ENCODE measurements at places on chromosomes 16 and 17.

GRCh38 chr16:47019568-47019967 is 46.1 kb upstream of the DNAJA2 start:
- DNase-seq: no peak

DNA sequence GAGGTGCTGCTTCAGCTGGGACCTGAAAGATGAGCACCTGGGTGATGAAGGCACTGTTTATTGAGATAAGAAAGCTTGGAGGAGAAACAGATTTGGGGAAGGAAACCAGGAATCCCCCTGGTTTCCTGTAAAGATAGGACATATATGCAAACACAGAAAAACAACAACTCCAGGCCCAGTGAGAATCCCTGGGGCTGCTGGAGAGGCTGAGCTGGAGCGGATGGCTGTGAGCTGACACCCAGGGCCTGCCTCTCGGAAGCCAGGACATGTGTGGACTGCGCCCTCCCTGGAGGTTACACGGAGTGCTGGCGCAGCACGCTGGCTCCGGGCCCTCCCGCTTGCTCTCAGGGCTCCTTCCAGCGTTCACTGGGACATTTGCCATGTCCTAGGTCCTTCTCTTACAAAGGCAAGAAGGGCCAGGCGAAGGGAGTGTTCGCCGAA is 57.5 kb downstream of the CYB5B start:
- DNase-seq: no peak

- DNase-seq: no peak
These were observed 1.5 kb downstream of the GAS7 start for GRCh38 chr17:10196941-10197340.

GRCh38 chr17:80729761-80730160 is 185.1 kb downstream of the RPTOR start:
- no peak for DNase-seq

- DNase-seq: no peak
These were observed 1.7 kb downstream of the AOC2 start for GRCh38 chr17:42845918-42846593.

DNA sequence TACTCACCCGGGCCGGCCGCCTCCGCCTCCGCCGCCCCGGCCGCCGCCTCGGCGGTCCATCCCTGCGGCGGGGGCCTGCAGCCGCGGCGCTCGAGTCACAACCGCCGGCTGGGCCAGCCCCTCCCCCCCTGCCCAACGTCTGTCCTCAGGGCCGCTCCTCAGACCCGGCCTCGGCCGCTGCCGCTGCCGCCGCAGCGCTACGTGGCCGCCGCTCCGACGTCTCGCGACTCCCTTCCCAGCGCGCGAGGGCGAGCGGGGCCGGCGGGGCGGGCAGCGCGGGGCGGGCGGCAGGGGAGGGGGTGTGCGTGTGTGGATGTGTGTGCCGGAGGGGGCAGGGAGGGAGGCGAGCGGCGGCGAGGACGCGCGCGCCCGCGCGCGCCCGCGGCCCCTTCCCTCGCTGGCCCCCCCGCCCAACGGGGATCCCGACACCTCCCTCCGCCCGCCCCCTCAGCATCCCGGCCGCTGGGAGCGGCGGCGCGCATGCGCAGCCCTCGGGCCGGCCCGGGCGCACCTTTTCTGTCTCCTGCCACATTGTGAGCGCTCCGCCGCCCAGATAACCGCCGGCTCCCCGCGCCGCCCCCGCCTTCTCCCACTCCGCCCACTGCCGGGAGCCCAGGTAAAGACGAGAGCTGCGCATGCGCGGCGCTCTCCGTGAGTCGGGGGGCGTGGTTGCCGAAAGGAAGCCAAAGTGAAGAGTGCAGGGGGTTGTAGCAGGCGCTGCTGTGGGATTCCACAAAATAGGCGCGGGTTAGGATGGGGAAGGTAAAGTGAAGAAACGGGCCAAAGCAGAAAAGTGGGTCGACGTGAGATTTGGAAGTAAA is at the start of gene ZNF652:
Gene ZNF652, minus strand, starts transcription at position 349 of the 821 bp plus-strand sequence. CDS start 44,525 bp downstream, outside the sequence.
- DNase-seq: peak; percentile 68

GRCh38 chr16:47136099-47136842 is 7.5 kb downstream of the NETO2 start:
- no peak for DNase-seq

GRCh38 chr17:42290577-42290976 is 2.3 kb downstream of the STAT5A start:
- no peak for DNase-seq

GRCh38 chr16:55136356-55137150 is 187.4 kb upstream of the IRX6 start:
- DNase-seq: no peak

DNA sequence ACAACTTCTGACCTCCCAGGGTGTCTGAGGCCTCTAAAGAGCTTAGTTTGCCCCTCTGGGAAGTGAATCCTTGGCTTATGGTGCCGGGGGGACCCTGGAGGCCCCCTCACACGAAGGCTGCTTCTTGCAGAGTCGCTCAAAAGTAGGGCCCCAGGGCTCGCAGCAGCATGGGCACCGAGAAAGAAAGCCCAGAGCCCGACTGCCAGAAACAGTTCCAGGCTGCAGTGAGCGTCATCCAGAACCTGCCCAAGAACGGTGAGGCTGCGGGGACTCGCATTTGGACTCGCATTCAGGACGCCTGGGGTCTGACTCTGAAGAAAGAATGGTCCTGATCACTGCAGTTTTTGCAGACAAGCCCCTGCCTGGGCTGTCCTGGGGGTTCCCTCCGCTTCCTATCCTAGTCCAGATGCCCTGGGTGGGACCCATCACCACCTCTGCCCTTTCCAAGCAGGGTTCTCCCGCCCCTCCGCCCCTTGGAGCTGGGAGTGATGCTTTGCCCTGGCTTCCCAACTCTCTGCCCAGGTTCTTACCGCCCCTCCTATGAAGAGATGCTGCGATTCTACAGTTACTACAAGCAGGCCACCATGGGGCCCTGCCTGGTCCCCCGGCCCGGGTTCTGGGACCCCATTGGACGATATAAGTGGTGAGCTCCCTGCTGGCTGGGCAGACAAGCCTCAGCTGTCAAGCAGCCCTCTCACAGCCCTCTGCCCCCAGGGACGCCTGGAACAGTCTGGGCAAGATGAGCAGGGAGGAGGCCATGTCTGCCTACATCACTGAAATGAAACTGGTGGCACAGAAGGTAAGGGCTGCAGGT is 698 bp downstream of the ACBD4 start:
- DNase-seq: no peak

GRCh38 chr17:40696651-40697072 is 6.9 kb downstream of the KRT24 start:
- DNase-seq: no peak

DNA sequence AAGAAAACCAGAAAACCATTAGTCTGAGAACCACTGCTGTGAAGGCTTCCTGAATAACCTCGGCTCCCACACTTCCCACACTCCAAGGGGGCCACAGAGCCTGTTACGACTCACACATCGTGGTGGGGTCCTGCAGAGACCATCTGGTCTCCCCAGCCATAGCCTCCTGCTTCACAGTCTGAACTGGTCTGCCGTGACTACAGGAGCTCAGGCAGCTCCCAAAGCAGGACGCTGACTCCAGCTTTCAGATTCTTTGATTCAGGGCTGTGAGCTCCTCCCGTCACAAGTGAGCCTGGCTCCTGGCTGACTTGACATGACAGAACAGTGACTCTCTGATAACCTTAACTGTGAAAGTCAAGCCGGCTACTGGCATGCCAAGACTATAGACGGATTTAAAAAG is 37.8 kb downstream of the CYB5D2 start:
- no peak for DNase-seq

DNA sequence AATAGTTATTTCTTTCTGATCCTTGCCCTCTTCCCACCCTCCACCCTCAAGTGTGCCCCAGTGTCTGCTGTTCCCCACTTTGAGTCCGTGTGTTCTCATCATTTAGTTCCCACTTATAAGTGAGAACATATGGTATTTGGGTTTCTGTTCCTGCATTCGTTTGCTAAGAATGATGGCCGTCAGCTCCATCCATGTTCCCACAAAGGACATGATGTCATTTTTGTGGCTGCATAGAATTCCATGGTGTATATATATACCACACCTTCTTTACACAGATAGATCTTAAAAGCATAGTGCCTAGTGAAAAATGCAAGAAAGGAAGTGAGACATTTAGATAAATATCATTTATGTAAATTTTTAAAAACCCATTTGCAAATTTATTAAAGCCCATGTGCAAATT is 33.1 kb downstream of the HS3ST2 start:
- no peak for DNase-seq

DNA sequence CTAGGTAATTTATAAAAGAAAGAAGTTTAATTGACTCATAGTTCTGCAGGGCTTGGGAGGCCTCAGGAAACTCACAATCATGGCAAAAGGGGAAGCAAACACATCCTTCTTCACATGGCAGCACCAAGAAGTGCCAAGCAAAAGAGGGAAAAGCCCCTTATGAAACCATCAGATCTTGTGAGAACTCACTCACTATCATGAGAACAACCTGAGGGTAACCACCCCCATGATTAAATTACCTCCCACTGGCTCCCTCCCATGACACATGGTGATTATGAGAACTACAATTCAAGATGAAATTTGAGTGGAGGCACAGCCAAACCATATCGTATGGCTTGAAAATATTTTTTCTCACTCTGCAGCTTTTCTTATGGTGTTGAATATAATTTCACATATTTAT is 151.7 kb downstream of the ANKFN1 start:
- DNase-seq: no peak

DNA sequence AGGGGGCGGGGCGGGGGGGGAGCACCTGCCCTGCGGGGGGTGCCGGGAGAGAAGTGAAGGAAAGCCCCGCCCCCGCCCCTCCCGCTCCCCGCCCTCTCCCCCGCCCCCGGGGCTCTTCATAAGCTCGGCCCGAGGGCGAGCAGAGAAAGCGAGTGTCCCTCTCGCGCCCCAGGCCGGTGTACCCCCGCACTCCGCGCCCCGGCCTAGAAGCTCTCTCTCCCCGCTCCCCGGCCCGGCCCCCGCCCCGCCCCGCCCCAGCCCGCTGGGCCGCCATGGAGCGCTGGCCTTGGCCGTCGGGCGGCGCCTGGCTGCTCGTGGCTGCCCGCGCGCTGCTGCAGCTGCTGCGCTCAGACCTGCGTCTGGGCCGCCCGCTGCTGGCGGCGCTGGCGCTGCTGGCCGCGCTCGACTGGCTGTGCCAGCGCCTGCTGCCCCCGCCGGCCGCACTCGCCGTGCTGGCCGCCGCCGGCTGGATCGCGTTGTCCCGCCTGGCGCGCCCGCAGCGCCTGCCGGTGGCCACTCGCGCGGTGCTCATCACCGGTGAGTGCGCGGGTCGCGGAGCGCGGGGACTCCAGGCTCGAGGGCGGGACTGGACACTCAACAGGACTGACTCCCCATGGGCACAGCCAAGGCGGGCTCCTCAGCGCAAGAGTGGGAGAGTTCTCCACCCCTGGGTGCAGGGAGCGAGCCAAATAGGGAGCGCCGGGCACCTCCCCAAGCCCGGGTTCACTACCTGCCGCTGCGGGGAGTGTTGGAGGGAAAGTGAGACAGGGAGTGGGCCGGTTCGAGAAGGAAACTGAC is at the start of gene HSD11B2:
Gene HSD11B2, plus strand, starts transcription at position 145 of the 798 bp plus-strand sequence. Its CDS starts 128 bp downstream, at position 273.
- DNase-seq: no peak

DNA sequence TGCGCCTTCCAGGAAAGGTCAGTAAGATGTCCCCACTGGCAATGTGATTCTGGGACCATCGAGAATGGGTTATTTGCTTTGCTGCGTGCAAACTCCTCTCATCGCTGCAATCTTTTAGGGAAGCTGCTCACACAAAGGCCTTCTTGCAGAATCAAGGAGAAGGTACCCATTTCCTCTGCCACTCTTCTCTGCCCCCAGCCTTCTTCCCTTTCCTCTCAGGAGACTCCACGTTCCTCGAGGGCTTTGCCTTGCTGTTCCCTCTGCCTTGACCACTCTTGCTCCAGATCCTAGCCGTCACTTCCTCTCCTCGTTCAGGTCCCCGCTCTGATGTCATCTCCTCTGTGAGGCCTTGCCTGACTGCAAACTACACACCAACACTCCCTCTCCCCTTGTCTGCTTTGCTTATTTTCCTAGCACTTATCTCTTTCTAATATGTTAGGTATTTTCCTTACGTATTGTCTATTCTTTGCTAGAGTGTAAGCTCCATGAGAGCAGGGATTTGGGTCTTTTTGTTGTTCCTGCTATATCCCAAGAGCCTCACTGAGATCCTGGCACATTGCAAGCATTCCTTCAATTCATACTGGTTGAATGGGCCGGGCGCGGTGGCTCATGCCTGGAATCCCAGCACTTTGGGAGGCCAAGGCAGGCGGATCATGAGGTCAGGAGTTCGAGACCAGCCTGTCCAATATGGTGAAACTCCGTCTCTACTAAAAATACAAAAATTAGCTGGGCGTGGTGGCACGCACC is 5.3 kb upstream of the CRK start:
- DNase-seq: no peak

GRCh38 chr17:78581304-78581703 is 4.1 kb upstream of the DNAH17 start:
- DNase-seq: no peak

DNA sequence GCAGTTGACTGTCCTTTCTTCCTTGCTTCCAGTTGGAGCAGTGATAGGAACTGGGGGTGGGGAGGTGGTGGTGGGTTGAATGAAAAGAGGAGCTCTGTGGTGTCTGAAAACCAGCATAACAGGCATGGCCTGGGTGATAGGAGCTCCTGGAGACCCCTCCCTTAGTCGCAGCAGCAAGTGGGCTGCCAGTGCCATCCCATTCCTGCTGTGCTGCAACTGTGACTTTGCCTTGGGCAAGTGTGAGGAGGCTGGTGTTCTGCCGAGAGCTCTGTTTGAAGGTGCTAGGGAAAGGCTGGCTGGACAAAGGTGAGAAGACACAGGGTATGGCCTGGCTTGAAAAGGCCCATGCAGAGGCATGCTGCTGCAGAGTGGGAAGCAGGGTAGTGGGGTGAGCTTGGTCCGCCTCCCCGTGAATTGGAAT is 2.7 kb upstream of the CDK5R1 start:
- DNase-seq: no peak
